ENCODE measurements at places on chromosomes 3 and 15. TPM values are rescaled to one million over a fixed set of nuclear protein-coding genes. Genes with fewer than 3 reads are reported as not detected.

DNA sequence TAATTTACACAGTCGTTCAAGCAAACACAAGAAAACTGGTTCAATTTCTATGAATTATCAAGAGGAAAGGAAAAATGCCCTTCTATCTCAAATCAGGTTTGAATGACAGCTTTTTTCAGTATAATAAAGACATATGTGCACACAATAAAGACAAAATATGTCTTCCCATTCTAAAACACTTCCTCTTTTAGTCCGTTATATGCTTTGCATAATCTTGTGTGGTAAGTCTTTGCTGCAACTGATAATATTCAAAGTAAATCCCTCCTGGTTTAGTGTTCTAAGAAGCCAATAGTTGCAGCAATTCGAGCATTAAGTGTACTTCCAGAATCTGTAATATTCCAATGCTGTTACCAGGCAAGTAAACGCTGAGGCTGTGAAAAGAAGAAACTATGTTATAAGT, 43.7 kb upstream of the MAPKBP1 start:
- DNase-seq = no peak

DNA sequence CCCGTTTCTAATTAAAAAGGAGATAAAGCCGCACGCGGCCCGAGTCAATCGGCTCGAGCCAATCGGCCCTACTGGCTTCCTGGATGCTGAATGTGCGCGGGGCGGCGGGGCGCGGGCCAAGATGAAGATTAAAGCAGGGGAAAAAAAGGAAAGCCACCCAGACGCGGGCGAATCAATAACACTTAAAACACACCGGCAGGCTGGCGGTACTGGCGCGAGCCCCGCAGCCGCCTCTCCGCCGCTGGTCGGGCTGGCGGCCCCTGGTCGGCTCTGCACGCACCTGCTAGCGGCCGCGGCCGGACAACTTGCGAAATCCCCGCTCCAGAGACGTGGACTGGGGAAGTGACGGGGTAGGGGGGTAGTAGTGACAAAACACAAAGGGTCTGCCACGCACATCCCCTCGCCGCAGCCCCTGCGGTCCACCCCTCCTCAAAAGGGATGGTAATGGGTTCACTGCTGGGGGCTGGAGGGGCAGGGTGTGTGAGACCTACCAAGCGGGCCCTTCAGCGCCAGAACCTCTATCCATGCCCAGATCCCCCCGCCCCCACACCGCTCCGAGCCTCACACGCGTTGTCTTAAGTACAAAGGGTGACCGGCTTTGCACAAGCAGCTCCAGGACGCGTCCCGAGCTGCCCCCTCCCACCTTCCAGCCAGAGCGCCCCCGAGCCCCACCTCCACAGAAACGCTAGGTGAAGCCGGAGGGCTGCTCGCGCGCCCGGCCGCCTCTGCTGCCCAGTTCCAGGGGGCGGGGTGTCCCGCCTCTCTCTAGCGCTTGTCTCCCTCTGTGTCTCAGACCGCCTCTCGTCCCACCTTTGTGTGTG, 1.4 kb downstream of the WNT7A start:
- no peak for DNase-seq

GRCh38 chr3:114857299-114857701, 289.8 kb downstream of the ZBTB20 start:
- DNase-seq = no peak

- DNase-seq = no peak
These were observed 26.1 kb upstream of the MGLL start for GRCh38 chr3:127848131-127849129.

GRCh38 chr15:96969732-96970710, 639.5 kb downstream of the NR2F2 start:
- DNase-seq = no peak

DNA sequence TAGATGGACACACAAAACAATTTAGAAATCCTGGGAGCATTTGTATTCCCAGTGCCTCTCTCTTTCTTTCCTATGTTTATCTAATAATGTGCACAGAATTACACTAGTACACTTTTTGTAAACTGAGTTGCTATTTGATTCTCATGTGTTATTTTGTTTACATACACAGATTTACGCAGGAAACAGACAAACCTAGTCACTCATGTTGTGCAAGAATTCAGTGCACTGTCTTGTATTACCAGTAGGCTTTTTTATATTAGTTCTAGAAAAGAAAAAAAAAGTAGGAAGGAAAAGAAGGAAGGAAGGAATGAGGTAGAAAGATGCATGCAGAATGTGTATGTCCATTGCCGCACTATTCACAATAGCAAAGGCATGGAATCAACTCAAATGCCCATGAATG, 257.4 kb downstream of the AGBL1 start:
- DNase-seq = no peak

- no peak for DNase-seq
These were observed 19.8 kb downstream of the GPR160 start for GRCh38 chr3:170057550-170057949.

DNA sequence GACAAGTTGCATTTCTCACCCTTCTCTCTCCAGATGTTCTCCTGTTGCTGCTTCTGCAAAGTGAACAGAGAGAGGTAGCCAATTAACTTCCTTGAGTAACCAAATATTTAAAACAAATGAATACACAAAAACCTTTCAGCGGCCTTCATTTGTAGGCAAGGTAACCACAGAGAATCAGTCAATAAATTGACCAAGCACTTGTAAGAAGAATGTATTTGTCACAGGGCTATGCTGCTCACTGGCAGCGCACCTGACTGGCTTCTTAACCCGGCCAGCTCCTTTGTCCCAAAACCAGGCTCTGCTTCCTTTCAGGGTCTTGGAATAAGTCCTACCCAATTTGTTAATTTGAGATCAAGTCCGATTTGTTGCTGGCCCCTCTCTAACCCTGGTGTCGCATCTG, 43.5 kb upstream of the STXBP5L start:
- no peak for DNase-seq

DNA sequence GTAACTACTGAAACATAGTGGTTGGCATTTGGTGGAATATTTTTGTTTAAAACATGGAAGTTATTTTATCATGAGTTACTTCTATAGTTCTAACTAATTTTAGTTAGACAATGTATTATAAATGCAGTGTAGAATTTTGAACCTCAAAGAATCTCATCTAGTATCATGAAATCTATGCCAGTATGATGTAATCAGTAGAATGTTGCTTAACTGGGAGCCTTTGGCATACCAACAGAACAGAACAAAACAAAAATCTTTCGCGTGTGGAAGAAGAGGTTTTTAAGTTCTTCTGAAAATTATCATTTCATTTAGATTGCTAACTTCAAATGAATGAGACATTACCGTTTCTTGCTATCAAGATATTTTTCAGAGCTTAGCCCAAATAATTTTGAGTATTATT, 98.4 kb upstream of the LRRFIP2 start:
- no peak for DNase-seq

- DNase-seq = no peak
These were observed 560 bp upstream of the TTLL13 start for GRCh38 chr15:90248789-90249202.

DNA sequence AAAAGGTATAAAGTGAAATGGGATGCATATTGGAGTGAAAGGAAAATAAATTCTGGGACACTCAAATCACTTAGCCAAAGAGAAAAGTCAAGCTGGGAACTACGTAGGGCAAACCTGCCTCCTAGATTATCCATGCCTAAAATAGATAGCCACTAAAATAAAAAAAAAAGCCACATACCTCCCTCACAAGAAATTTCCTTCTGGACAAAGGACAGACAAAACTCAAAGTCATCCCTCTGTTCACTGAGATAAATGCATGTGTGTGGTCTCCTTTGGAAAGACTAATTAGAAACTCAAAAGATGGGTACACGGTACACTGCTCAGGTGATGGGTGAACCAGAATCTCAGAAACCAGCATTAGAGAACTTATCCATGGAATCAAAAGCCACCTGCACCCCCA, 65.2 kb upstream of the MME start:
- DNase-seq = no peak

DNA sequence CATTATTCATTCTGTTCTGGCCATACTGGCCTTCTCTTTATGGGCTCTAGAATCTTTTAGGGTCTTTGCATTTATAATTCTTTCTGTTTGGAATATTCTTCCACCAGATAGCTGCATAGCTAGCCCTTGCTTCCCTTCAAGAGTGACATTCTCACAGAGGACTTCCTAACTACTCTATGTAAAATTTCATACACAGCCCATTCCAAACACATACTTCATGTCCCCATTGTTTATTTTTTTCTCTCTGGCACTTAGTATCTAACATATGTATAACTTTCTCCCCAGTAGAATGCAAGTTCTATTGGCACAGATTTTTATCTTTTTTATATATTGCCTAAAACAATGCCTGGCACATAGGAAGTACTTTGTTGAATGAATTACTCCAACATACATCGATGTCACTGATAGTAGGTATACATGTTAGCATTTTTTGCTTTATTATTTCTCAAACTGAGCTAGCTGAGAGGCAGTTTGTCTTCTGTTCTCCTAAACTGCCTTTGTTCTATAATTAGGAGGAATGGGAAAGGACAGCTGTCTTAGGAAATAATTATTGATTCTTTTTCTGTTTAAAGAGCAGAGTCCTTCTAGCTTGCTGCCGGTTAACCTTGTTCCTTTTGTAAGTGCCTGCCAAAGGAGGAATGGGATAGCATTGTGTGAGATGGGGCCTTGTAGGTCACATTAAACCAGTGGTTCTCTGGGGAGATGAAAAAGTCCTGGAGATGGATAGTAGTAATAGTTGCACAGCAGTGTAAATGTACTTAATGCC, 7.9 kb downstream of the FAM162A start:
- DNase-seq = no peak

GRCh38 chr15:66504563-66505429, at the start of the genes RPL4 and ZWILCH:
TSS of gene RPL4 (minus strand) at chr15:66504855. CDS start at chr15:66504790, 65 bp downstream.
TSS of gene ZWILCH (plus strand) at chr15:66505326. CDS start at chr15:66505339, 13 bp downstream.
- peak; percentile 79 for DNase-seq

DNA sequence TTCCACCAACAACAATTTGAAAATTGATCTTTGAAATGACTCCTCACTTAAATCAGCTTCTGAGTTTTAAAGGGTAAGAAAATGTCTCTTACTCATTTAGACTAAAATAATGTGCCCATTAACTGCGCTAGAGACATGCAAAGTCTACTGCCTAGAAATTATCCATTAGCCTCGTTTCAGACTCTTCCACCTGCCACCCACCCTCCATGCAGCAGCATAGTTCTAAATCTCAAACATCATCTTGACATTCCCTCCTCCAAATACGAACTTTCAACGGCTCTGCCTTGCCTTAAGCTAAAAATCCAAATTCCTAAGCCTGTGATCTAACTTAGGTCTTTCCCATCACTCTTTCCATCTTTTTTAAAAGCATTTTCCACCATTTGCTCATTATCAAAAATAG, 66.6 kb upstream of the ST8SIA2 start:
- no peak for DNase-seq

- no peak for DNase-seq
These were observed 20.6 kb upstream of the TRAK1 start for GRCh38 chr3:42070524-42070923.

GRCh38 chr15:85456798-85457197, 76.4 kb downstream of the AKAP13 start:
- no peak for DNase-seq

DNA sequence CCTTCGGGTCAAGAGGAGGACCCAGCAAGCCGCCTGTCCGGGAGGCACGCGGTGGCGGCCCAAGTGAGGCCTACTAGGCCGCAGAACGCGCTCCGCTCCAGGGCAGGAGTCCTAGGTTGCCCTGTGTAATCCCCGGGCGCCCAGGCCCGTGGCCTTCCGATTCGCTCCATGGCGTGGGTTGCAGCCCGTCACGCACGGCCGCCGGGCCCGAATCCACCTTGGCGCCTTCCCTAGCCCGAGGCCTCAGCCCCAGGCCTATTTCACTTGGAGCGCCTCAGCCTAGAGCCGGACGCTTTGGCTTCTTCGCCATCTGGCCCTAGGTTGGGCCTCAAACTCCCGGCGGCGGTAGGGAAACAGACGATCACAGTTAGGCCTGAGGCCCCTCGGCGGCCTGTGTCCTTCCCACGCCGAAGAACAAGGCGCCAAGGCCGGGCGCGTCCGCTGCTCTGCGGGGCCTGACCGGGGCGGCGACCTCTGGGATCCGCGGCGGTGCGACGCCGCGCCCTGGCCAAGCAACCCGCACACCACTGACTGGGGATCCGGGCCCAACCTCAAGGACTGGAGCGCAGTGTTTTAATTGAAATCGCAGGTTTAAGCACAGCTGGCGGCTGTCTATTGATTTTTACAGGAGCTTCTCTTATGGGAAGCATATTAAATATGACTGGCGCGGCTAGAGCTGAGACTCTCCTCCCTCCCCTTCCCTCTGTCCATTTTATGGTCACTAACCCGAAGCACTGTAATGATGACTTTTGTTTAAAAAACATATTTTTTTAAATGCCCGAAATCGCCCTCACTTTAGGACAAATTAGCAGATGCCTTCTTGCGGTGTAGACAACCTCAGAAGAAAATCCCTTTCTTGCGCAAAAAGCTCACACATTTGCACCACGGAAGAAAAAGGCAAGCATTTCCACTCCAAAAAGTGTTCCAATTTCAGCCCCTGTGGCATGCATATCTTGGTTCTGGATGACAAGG, 3.8 kb upstream of the FEZF2 start:
- DNase-seq = no peak

- DNase-seq = no peak
These were observed 2.5 kb upstream of the ETFA start for GRCh38 chr15:76313731-76314130.

Gene RTP4
- 4.7 TPM for total RNA-seq

Gene AVEN
- total RNA-seq = 25.7 TPM

Gene XCR1
- total RNA-seq = 0.09 TPM

Gene C15orf62
- total RNA-seq = 0.10 TPM

Gene CFAP20DC
- total RNA-seq = 0.13 TPM

Gene CASR
- not detected for total RNA-seq

Gene SLC38A3
- total RNA-seq = 13.1 TPM

Gene EDC3
- total RNA-seq = 15.9 TPM

Gene MINDY2
- total RNA-seq = 35.8 TPM
